ENCODE measurements at places on chromosomes 4 and X. TPM values are rescaled to one million over a fixed set of nuclear protein-coding genes. Genes with fewer than 3 reads are reported as not detected.

DNA sequence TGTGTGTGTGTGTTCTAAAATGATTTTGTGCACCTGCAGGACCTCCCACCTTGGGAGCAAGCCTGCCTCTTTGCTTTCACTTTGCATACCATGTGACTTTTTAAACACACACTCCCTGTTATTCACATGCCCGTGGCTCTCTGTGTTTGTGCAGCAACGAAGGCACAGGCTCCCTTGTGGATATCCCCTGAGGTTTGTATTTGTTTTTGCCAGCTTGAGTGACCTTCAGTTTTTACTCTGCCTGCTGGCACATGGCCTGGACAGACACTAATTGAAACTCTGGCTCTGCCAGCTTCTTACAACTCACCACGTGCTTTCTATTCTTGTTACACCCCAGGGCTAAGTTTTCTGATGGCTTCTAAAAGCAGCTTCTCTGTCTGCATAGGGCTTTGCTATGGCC, 885.8 kb downstream of the SH3BGRL start:
- DNase-seq: no peak

GRCh38 chr4:41647383-41647782, 101.1 kb downstream of the PHOX2B start:
- no peak for DNase-seq

- DNase-seq: peak; percentile 86
Observed at GRCh38 chrX:12946838-12947544, 27.9 kb upstream of the TMSB4X start.

DNA sequence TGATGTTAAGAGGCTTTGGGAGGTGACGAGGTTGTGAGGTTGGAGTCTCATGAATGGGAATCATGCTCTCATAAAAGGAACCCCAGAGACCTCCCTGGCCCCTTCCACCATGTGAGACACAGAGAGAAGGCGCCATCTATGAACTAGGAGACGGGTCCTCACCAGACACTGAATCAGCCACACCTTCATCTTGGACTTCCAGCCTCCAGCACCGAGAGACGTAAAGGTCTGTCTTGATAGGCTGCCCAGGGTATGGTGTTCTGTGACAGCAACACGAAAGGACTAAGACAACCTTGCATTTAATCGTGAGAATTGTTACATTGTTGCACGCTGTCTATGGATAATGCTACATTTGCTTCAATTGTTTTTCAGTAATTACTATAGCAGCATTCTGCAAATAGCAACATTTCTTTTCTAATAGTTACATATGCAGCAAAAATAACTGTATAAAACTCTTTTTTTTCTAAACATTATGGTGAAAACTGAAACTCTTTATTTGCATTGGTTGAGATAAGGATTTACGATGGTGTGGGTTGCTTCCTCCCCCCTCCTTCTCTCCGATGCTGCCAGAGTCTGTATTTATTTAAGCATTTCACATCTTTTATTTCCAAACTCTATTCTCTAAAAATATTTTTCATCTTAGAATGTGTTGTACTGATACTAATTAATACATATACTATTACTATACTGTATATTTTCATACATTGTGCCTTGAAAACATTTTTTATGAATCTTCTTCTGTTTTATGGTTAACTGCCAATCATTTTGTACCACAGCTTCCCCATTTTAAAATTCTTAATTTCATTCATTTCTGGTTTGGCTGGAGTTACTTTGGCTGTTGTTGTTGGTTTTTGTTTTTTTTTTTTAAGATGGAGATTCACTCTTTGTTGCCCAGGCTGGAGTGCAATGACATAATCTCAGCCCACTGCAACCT, 26.4 kb upstream of the AKAP17A start:
- DNase-seq: no peak

DNA sequence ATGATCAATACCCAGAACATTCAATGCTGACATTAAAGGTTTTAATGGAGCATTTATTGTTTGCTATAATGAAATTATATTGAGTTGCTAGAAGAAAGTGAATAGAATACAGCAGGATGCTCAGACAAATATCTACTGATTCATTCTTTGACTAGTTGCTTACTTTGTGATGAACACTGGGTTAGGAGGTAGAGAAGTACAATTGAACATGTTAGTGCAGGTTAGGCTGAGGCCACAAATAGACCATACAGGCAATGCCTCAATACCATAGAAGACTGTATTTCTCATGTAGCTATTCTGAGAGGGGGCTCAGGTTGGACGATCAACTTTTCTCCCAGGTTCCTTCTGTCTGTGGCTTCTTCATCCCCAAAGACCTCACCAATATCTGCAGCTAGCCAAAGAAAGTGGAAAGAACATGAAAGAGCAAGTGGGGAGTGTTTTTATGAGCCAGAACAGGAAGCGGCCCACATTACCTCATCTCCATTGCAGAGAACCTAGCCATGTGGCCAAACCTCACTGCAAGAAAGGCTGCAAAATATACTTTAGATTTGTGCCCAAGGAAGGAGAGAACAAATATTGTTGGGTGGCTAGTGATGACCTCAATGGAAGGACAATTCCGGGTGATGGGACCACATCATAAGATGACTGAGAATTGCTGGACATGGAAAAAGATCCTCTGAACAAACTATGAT, 180.3 kb upstream of the GATB start:
- no peak for DNase-seq

DNA sequence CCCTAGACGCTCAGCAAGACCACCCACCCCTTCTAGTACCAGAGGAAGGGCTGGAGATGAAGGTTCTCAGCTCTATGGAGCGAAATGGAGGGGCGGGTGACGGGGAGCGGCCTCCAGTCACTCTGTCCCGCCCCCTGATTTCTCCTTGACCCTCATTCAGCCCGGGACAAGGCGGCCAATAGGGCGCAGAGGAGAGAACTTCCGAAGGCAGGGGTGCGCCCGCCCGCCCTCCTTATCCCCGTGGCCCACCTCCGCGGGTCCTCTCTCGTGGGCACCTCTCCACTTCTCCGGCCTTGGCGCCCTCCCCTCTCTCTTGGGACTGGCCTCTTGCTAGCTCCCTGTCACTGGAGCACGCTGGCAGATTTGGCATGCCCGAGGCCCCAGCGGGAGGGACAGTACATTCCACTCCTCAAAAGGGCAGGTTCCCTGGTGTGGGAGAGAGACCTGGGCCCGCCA, 1.1 kb upstream of the SEPTIN6 start:
- DNase-seq: no peak

DNA sequence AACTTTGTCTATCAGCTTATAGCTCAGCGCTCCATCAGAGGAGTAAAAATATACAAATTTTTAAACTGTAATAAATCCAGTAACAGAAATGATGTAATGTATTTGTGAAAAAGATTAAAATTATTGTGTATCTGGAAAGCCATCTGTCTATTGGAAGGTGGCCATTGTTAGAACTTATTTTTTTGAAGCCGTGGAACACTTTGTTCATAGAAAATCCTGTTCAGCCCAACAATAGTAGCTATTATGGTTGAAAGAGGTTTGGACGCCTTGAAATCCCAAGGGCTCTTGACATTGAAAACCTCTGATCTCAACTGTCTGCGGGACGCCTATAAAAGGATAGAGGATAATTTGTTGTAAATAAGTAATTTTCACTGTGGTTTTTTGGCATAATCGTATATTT, 98.3 kb downstream of the RAPGEF2 start:
- no peak for DNase-seq

Gene CENPE
- 3.2 TPM for total RNA-seq

GRCh38 chr4:152454398-152455011, 81.4 kb downstream of the FBXW7 start:
- DNase-seq: no peak

- no peak for DNase-seq
Observed at GRCh38 chr4:32847461-32847860, 2127.3 kb downstream of the PCDH7 start.

- no peak for DNase-seq
Observed at GRCh38 chr4:2634014-2634413, 97.6 kb downstream of the FAM193A start.

DNA sequence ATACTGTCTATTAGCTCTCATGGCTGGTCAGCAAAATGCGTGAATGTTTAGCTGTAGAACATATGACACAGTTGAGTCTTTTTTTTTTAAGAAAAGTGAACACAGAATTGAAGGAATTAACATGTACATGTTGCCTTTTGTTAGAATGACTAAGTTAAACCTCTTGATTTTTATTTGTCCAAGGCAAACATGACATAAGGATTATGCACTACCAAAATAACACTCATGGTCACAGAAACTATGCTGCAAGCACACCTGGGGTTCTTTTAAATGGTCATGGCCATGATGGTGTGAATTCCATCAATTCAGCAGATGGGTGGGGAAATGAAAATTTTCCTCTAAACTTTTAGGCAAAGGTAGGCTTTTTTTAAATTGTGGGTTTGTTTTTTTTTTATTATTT, 80.1 kb upstream of the CXCL13 start:
- DNase-seq: no peak

DNA sequence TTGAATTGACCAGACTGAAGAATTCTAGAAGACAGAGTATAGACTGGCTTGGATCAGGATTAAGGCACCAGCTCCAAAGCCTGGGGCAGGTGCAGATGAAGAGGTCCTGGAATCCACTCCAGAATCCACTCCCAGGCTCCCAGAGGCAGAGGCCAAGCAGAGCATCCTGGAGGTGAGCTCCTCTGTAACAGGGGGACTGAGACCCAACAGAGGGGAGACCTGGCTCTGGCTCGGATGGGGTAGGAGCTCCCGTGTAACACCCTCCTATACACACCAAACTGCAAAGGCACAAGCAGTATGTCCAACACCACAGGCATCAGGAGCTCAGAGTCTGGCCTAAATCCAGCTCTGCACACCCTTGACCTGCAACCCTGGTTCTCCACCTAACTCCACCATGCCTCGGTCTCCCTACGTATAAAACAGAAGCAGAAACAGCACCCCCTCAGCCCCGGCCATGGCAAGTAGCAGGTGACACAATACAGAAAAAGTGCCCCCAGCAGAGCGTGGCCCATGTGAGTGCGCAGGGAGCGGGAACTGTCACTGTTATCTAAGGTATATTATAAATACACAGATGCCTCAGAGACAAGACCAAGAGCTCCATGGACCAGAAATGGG, 14.9 kb downstream of the RNF212 start:
- no peak for DNase-seq

- DNase-seq: no peak
Observed at GRCh38 chrX:106963111-106963510, 36.9 kb downstream of the MORC4 start.

Gene IQCM
- not detected for total RNA-seq

GRCh38 chr4:90824266-90825150, 697.3 kb downstream of the CCSER1 start:
- no peak for DNase-seq

DNA sequence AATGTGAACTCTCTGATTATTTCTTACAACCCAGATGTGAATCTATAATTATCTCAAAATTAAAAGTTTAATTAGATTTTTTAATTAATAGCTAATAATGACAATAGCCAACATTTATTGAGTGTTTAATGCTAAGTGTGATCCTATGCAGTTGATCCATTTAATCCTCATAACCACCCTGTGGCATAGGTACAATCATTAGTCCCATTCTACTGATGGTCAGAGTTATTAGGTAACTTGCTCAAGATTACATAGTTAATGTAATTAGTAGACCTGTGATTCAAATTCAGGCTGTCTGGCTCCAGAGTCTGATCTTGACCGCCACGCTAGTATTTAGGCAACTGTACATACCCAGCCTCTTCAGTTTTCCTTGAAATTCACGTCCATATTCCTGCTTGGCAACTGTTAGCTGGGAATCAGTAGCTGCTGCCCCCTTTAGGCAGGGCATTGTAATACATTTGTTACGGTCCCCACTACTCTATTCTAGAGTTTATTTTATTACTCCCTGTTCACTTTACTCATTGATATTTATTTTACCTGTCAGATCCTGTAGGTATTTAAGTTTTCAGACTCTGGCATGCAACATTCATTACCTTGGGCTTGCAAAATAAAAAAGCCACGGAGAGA, 20.6 kb upstream of the TEC start:
- DNase-seq: peak; percentile 25

GRCh38 chr4:185142564-185142911, 528 bp upstream of the SLC25A4 start:
- no peak for DNase-seq

DNA sequence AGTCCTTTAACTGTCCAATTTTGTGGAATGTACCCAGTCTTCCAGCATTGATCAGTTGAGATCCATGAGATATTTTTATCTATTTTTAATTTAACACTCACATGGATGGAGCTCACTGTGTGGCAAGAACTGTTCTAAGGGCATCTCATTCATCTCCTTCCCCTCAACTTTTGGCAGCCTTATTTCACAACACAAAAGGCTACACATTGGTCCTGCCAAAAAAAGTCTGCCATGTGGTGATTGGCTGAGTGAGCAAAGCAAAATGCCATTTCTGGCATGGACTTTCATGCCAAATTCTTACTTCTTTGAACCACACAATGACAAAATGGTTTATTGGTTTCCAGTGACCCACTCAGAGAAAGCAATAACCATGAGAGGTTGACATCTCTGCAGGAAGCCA, 171.6 kb upstream of the MAP3K15 start:
- DNase-seq: no peak

GRCh38 chr4:15037923-15038541, 35.8 kb downstream of the CPEB2 start:
- no peak for DNase-seq

DNA sequence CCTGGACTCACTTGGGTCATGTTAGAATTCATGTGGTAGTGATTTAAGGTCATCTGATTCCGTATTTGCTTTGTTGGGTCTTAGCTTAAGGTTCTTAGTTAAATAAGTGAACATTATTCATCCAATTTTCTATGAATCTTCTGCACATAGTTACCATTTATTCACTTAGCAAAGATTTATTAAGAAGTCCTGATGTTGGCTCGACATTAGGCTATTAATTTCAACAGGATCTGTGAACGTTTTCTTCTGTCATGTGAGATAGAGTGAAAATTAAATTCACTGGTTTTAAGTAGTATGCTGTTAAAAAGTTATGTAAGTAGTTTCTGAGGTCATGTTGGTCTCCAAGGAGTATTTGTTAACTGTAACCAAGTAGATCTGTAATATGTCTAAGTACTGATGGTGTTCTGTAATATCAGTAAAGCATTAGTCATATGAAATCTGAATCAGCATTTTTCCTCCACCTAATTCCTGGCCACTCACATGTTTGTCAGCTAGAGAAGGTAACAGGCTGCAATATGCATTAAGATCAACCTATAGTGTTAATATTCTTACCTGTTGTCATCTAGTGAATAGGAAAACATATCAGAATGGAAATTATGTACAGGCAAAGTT, 155.6 kb downstream of the PCDH7 start:
- DNase-seq: no peak

DNA sequence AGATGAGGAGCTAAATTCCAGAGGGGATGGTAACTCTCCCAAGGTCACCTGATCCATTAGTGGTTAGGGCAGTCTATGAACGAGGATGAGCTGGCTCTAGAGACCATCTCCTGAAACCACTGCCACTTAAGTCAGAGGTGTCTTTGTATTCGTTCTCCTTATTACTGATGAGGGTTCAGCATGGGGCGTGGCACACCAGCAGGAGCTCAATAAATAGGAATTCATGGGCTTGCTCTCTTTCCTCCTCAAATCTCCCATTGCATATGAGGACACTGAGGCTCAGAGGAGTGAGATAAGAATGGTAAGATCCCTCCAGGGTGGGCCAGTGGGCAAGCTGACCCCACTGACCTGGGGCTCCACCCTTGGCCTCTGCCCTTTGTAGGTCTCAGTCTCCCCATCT, 1.7 kb upstream of the GATA1 start:
- no peak for DNase-seq

Gene VSIG1
- 14.9 TPM for total RNA-seq

- DNase-seq: no peak
Observed at GRCh38 chr4:151774324-151774723, 13.5 kb upstream of the GATB start.

- DNase-seq: no peak
Observed at GRCh38 chr4:8507196-8507570, 66.6 kb downstream of the TRMT44 start.

Gene ARR3
- total RNA-seq: not detected

Gene ERCC6L
- total RNA-seq: 0.08 TPM
